Mesothelial cell of epicardium (in vitro differentiated cells): ENCODE measurements at places on chromosomes 12 and 14. TPM values are rescaled to one million over a fixed set of nuclear protein-coding genes. Genes with fewer than 3 reads are reported as not detected.

GRCh38 chr12:6692888-6693287 lies 3.7 kb upstream of the ZNF384 start:
- DNase-seq: no peak

GRCh38 chr12:106682594-106683234 lies 91.8 kb upstream of the RIC8B start:
- DNase-seq: no peak

- DNase-seq: no peak
These were observed 1047.5 kb upstream of the FLRT2 start for GRCh38 chr14:84482256-84483071.

Gene LTB4R2
- 13.0 to 14.9 TPM (median 14.8 TPM) in 3 replicates for total RNA-seq

Gene IL31
- total RNA-seq: not detected in 3 replicates

GRCh38 chr12:42587601-42588523 lies 1.7 kb downstream of the PRICKLE1 start:
- DNase-seq: no peak

Gene ARG2
- 2.5 to 4.5 TPM (median 2.9 TPM) in 3 replicates for total RNA-seq

DNA sequence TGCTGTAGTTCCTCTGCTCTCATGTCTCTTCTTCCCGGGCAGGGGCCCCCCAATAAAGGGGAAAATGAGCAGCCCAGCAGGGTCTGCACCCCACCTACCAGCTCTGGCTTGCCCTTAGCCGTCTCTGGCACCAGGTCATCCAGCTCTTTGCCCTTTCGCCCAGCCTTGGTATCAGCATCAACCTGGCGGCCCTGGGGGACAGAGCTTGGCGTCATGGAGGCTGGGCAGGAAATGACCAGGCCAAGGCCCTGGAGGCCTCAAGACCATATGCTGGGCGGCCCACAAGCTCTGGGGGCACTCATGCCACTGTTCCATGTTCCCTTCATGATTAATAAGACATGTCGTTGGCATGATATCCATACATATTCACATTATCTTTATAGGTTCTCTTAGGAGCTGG lies 14.7 kb downstream of the MYL6 start:
- no peak for DNase-seq
